ENCODE measurements at places on chromosomes 4 and X.

- no peak for DNase-seq
These were observed 50.1 kb downstream of the YTHDC1 start for GRCh38 chr4:68299492-68300457.

GRCh38 chr4:154076921-154077320 is 288.0 kb upstream of the SFRP2 start:
- no peak for DNase-seq

DNA sequence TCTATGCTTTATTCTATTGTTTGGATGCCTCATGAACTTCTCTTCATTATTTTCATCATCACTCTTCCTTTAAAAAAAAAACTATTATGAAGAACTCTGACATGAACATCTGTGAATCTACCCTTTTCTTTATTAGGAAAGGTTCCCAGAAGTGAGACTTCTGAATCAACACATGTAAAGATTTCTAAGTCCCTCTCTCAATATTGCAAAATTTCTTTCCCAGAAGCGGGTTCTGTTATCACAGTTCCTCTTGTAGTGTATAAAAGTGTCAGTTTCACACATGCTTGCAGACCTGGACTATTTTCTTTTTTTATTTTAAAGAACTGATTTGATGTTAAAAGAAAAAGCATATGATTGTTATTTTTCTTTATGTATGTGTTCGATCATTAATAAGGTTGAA is 330.8 kb upstream of the KLF3 start:
- DNase-seq, result no peak

GRCh38 chr4:124055896-124056295 is 656.6 kb downstream of the ANKRD50 start:
- DNase-seq, result no peak

DNA sequence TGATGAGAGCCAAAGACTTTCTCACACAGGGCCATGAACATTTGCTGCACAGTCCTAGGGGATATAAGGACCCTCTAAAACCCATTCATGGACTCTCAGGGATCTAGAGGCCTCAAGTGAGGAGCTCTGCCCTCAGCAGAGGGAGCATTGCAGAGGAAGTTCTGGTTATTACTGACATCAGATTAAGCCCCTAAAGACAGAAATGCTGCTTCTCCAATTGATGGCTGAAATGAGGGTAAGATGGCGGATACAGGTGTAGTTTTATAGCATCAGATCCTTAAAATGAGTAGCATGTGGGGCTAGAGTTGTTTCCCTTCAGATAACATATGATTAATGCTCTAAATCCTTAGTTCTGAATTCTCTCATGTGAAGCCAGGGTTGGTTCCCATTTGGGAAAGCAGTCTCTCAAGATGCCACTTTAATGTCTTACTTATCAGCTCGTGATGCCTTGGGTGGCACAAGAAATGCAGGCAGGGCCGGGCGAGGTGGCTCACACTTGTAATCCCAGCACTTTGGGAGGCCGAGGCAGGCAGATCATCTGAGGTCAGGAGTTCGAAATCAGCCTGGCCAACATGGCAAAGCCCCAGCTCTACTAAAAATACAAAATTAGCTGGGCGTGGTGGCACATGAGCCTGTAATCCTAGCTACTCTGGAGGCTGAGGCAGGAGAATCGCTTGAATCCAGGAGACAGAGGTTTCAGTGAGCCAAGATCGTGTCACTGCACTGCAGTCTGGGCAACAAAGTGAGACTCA is 7.9 kb downstream of the RHOH start:
- DNase-seq, result no peak

DNA sequence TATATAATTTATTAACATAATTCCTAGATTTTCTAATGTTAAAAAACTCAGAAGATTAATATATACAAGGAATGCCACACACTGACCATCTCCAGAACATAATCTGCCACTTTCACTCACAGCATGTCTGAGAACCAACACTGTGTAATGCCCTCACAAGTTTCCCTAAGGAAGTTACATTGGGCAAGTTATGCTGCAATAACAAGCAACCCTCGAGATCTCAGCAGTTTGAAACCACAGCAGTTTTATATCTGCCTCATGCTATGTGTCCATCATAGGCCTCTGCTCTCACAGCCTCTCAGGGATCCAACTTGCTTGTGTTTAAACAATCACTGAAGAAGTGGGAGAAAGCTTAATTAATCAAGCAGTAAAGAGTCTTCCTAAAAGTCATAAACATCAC is 250.0 kb upstream of the SLC7A11 start:
- no peak for DNase-seq

- no peak for DNase-seq
These were observed 146.7 kb downstream of the CHIC2 start for GRCh38 chr4:53917729-53918128.

GRCh38 chr4:105989485-105990242 is 94.4 kb downstream of the NPNT start:
- no peak for DNase-seq

GRCh38 chrX:130446974-130447373 is 45.2 kb downstream of the RBMX2 start:
- DNase-seq, result no peak

DNA sequence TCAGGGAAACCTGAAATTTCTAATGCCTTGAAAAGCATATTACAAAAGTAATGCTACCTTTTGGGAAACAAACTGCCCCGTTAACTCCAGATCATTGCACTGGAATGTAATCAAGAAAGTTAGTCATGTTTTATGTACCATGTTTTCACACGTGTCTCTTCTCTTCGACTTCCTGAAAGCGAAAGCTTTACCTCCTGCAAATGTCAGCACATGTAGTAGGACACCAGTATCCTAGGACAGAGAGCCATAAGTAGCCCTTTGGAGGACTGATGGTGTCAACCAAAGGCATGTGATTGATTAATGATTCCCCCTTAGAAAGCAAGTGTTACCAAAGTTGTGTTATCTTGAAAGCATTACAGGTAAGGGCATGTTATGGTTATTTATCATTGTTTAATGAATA is 8.8 kb upstream of the MND1 start:
- no peak for DNase-seq

GRCh38 chr4:153645183-153645582 is 38.9 kb upstream of the TLR2 start:
- DNase-seq, result no peak

GRCh38 chrX:76279007-76279406 is 106.1 kb downstream of the PBDC1 start:
- DNase-seq, result no peak

GRCh38 chr4:22071749-22072148 is 123.2 kb upstream of the KCNIP4 start:
- DNase-seq, result no peak

- DNase-seq, result no peak
These were observed 42.4 kb upstream of the ARHGEF6 start for GRCh38 chrX:136823175-136823574.

DNA sequence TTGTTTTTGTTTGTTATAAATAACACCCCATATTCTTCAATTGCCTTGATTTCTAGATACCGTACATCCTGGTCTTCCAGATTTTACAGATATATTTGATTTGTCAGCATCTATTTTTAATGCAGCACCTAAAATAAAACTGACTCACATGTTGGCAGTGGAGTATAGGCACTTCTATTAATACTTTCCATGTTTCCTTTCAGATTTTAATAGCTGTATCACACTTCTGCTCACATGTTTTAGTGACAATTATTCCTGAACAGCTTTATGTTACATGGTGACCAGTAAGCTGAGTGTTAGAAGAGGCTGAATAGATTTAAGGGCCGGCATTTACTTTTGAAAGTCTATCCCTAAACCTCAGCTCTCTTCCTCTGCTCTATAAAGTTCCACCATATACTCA is 46.1 kb downstream of the C4orf46 start:
- DNase-seq, result no peak

DNA sequence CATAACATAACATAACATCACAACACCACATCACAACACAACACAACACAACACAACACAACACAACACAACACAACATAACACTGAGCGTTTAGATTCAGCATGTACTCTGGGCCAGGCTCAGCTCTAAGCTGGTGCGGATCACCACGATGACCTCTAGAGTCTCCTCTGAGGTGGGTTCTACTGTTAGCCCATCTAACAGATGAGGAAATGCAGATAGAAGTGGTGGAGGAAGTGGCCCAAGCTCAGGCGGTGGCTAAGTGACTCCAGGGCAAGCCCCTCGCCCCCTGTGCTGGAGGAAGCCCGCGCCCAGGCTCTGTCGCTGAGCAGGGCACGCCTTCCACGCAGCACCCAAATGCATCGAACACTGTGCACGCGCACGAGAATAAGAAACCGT is 45.3 kb upstream of the CDKN2AIP start:
- no peak for DNase-seq

DNA sequence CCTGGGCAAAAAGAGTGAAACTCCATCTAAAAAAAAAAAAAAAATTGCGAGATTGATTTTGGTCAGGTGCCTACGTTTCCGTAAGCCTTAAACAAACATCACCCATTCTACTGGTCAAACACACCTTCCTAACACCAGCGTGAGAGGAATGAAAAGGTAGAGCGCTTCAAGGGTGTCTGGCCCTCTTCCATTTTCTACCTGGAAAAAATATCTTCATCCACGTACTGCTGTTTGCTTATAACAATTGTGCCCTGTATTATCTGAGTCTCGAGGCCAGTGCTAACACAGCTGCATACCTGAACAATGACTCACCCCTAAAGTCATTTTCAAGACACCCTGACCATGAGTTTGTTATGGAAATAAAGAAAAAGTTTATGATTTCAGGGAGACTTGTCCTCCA is 13.9 kb downstream of the TMSB4X start:
- DNase-seq, result no peak

DNA sequence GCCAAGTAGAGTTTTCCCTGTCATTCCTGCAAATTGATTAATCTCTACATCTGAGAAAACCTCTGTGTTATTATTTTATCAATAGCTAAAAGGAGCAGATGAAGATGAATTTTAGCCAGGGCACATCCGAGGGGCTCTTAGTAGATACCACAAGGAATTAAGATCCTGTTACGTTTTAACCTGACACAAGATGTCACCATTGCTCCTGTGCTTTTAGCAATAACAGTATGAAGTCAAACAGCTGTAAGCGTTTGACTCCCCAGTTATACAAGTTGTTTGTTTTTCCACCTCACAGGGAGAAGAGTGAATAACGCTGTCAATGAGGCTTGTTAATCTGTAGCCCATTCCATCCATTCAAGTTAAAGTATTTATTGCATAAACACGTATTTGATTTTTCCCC is 76.0 kb upstream of the AP1S2 start:
- DNase-seq, result no peak

GRCh38 chrX:128035318-128035717 is 16.9 kb downstream of the ACTRT1 start:
- DNase-seq, result no peak

- no peak for DNase-seq
These were observed 77.5 kb downstream of the MAGED4 start for GRCh38 chrX:52262195-52262546.

DNA sequence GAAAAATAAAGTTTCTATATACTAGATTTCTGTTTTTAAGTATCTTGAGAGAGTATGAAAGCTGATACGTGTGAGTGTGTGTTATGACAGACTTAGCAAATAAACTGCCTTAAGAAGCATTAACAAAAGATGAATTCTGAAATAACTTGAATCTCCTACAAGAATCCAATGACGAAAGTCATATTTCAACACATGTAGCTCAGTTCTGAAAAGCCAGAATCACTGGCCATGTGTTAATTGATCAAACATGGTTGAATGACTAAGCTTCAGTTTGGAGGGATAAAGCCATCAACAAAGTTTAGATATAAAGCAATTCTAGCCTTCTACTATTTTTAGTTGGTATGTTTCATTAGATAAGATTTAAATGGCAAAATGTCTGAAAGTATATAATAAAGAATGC is 88.5 kb upstream of the ETNPPL start:
- no peak for DNase-seq

GRCh38 chr4:13980317-13981310 is 353.1 kb upstream of the BOD1L1 start:
- no peak for DNase-seq

GRCh38 chrX:39238006-39238405 is 436.7 kb downstream of the MID1IP1 start:
- DNase-seq, result no peak

- no peak for DNase-seq
These were observed 43.1 kb downstream of the ATRX start for GRCh38 chrX:77742788-77743476.

GRCh38 chr4:41620594-41621256 is 82.8 kb downstream of the LIMCH1 start:
- no peak for DNase-seq

GRCh38 chr4:26566133-26566532 is 17.8 kb upstream of the TBC1D19 start:
- DNase-seq, result no peak

DNA sequence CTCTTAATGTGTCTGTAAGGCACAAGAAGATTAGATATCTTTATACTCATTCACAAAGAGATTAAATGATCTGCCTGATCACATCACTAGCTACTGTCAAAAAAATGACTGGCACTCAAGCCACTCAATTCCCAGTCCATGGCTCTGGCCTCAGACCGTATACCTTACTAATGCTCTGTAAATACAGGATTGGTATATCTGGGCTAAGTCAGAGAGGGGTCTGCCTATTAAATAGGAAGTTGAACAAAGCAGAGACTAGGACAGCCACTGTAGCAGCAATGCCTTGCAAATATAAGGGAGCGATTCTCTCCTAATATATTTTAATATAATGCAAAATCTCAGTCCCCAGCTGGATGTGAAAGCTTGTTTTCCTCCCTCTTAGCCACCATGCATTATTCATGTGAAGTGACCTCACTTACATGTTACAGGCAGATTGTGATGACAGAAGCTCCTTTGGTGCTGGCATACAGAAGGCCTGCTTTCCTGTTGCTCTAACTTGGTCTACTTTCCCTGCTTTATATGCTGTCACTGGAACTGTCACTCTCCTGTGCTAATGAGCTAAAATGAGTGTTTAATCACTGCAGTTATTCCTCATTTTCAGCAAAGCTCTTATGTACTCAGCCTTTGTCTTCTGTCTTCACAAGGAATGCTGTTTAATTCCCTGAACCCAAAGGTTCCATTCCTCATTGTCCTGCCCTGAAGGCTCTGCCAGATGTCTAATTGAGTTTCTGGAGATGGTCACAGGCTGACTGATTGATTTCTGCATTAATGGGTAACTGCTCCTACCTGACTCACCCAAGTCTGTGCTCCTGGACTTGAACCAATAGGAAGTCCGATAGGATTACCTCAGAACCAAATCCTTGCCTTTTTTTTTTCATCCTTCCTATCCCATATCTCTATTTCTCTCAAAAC is 578.2 kb downstream of the KLHL13 start:
- DNase-seq, result no peak

- no peak for DNase-seq
These were observed 1.6 kb upstream of the FAM149A start for GRCh38 chr4:186102931-186103330.

- DNase-seq, result no peak
These were observed 4.7 kb downstream of the HS3ST1 start for GRCh38 chr4:11424000-11424399.

Data from stimulated activated CD8-positive, alpha-beta memory T cell treated with anti-CD3 and anti-CD28 coated beads, Interleukin-7, amount 100 ng/mL, for 48 hours (primary cell).